ENCODE measurements at places on chromosomes 5 and 9. TPM values are rescaled to one million over a fixed set of nuclear protein-coding genes. Genes with fewer than 3 reads are reported as not detected.
A peak's percentile ranks its signal among the peaks of the same experiment; 100 is the strongest.

Gene RASGRF2
- total RNA-seq, result 35.9 TPM

Gene GABRA1
- not detected for total RNA-seq

DNA sequence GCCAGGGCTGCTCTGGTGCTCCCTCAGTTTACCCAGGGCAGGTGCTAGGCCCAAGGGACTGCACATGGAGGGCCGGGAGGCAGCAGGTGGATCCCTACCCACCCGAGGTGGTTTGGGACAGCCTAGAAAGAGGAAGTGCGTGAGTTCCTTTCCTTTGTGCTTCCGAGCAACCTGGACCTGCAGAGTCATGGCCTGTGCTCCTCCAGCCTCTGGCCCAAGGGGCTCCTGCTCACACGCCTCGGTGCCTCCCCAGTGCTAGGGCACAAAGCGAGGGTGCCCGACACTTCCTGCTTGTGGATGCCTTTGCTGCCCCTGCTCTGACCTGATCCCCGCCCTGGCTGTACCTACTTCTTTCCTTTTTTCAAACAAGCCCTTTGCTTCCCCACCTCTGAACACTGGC lies 79.3 kb downstream of the RXRA start:
- no peak for DNase-seq

GRCh38 chr5:172490514-172491461 lies 36.5 kb upstream of the SH3PXD2B start:
- DNase-seq, result no peak

Gene COL5A1
- total RNA-seq, result not detected

GRCh38 chr5:175895686-175896102 lies 24.3 kb downstream of the CPLX2 start:
- peak; percentile 17 for DNase-seq

Gene ARHGEF37
- not detected for total RNA-seq
